Adipocyte (in vitro differentiated cells): ENCODE measurements at places on chromosomes 4 and X.

GRCh38 chr4:2318476-2318875 is 56.6 kb upstream of the MXD4 start:
- no peak for DNase-seq

GRCh38 chr4:135515295-135515694 is 1313.7 kb upstream of the PABPC4L start:
- DNase-seq = peak; percentile 26

GRCh38 chr4:109945056-109945455 is 32.4 kb downstream of the EGF start:
- no peak for DNase-seq

- no peak for DNase-seq
Observed at GRCh38 chrX:97311066-97311778, 427.5 kb downstream of the RPA4 start.
